ENCODE measurements at places on chromosomes 1 and 21.

GRCh38 chr1:179322557-179322956 is 29.0 kb downstream of the SOAT1 start:
- no peak for DNase-seq

DNA sequence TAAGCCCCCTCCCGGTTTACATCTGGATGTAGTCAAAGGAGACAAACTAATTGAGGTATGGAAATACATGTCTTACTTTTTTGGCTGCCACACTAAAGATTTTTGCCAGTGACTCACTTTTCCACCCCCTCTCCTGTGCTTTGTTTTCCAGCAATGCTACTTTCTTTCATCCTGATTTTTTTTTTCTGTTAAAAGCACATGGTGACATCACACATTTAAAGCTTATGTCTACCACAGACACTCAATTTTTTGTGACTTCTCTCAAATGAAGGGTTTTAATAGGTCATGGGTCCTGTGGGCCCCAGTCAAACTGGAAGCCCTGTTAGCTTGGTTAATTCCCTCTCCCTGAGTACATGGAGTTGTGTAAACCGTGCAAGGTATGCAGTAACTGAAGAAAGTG is 2.2 kb downstream of the PPP1R8 start:
- DNase-seq = no peak

- no peak for DNase-seq
Measured at GRCh38 chr1:116360429-116361173, 12.4 kb upstream of the ATP1A1 start.

- DNase-seq = no peak
Measured at GRCh38 chr1:244080343-244080929, 29.4 kb downstream of the ZBTB18 start.

DNA sequence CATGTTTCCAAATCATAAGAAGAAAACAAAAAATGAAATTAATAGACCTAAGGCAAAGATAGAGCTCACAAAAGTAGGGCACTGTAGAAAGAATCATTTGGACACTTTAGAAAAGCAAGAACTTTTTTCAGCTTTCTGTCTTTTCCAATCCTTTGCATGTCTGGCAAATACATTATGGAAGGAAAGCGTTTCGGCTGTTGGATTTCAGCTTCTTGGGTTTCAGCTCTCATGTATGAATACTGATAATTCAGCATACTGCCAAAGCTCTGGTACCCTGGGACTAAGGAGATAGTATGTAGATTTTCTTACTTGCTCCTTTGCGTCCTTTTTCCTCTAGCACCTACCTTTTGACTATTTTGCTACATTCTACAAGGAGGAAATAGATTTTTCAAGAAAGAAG is 375.9 kb downstream of the BRINP3 start:
- no peak for DNase-seq

DNA sequence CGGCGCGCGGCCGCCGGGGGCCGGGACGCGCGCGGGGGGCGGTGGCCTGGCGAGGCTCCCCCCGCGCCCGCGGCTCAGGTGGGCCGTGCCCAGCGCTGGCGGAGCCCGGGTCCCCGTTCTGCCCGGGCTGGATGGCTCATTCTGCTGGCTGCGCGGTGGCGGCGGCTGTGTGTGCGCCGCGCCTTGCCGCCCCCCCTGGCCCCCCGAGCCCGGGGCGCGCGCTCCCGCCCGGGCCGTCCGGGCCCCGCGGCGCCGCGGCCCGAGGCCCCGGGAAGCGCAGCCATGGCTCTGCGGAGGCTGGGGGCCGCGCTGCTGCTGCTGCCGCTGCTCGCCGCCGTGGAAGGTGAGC is at the start of gene EPHB2:
TSS of gene EPHB2 (plus strand) at position 139 of the 349 bp plus-strand sequence. CDS start at position 283, 144 bp downstream.
- no peak for DNase-seq

DNA sequence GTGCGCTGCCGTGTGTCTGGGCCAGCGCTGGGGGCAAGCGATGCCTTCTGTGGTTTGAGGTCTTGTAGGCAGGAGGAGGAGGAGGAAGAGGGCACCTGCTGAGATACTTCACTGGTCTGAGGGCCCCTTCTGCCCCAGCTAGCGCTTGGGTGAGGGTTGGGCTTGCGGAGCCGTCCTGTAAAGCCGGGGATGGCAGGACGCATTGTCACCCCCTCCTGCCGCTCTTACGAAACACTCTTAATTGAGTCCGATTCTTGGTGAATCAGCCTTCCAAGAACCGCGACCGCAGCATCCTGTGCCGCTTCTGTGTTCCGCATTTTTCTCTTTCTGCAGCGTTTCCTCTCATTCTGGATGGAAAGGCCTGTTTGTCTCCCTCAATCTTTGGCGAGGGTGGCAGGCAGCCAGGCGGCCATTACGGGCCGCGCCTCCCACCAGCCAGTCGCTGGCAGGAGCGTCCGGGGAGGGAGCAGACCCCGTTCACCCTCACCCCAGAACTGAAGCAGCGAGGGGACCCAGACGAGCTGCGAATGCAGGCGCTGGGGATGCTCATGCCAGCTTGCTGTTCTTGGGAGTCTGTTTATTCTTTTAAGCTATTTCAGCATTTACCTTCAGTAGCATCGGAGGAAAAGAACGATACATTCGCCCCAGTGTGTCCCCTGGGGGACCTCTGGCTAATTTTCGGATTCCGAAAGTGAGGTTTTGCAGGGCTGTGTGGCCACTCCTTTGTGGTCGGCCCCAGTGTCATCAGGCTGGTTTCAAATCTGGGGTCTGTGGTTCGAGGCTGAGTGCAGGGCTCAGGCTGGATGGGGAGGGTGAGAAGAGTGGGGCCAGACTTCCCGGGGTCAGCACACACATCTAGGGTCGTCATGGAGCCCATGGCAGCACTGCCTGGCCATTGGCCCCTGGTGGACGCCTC is 62.7 kb downstream of the SKI start:
- DNase-seq = no peak

- no peak for DNase-seq
Measured at GRCh38 chr1:206135248-206135647, 18.1 kb upstream of the AVPR1B start.

- DNase-seq = no peak
Measured at GRCh38 chr21:27532076-27532475, 565.2 kb upstream of the ADAMTS5 start.

GRCh38 chr1:172211221-172211620 is 209.3 kb upstream of the C1orf105 start:
- no peak for DNase-seq

DNA sequence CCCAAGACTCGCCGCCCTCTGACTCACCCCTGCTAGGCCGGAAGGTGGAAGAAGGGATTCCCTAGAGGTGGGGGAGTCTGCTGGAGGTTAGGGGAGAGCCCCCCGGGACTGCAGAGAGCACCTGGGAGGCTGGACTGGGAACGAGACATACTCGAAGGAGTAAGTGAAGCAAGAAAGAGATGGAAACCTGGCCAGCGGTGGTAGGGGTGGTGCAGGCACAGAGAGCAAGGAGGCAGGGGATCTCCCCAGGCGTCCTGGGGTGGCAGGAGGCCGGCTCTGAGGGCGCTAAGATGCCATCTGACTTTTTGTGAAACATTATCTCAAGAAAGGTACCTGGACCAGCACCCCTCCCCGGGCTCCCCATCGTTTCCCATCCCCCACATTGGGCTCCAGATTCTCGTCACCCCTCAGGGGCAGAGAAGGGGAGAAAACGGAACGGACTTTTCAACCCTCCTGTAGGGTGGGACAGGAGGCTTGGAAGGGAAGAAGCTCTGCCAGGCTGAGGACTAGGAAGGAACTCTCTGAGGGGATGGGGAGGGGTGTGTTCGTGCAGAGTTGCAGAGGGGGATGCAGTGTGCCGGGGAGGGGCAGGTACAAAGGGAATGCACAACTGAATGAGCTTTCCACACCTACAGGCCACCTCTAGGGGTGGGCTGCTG is 708 bp downstream of the CHRNB2 start:
- no peak for DNase-seq

- no peak for DNase-seq
Measured at GRCh38 chr21:46550116-46550941, 54.6 kb downstream of the S100B start.

- no peak for DNase-seq
Measured at GRCh38 chr1:34743775-34744174, 11.1 kb upstream of the GJB5 start.

GRCh38 chr1:209219791-209220524 is 363.6 kb upstream of the CAMK1G start:
- no peak for DNase-seq

GRCh38 chr1:234047123-234047522 is 142.6 kb downstream of the SLC35F3 start:
- peak; percentile 6 for DNase-seq

DNA sequence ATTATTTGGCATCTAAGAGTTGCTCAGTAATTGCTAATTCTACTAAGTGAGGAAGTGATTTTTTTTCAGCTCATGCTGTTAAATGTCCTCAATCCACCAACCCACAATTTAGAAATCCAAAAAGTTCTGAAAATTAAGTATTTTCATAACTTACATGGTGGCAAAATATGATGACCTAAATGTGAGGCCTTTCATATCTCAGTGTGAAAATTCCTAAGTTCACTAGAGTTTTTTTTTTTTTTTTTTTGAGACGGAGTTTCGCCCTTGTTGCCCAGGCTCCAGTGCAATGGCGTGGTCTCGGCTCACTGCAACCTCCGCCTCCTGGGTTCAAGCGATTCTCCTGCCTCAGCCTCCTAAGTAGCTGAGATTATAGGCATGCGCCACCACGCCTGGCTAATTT is 5.6 kb downstream of the NUCKS1 start:
- no peak for DNase-seq

DNA sequence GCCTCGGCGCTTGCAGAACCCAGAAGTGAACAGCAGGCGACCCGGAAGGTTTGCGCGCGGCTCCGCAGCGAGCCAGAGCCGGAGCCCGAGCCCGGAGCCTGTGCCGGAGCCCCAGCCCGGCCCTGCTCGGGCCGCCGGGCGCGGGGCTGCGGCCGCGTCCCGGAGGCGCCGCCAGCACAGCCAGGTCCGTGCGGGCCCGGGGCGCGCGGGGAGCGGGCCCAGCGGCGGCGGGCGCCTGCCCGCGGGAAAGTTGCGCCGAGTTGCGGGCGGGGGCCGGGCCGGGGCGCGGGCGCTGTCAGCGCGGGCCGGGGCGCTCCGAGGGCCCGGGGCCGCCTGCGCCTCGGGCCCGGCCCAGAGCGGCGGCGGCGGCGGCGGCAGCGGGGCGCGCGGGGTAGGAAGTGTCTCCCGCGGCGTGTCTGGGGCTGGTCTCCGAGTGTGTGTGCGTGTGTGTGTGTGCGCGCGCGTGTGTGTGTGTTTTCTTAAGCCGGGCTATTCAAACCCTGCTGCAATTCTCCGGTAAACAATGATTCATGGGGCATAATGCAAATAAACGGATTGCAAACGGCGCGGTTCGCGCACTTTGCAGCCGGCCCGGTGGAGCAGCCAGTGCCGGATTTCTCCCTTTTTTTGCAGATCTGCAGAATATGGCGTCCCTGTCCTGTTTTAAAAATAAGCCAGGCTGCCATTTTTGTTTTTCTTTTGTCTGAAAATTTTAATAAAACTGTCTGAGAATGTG is at the start of gene ZNF362:
TSS of gene ZNF362 (plus strand) at position 22 of the 736 bp plus-strand sequence. CDS start 14,083 bp downstream, outside the sequence.
- peak; percentile 25 for DNase-seq

GRCh38 chr21:29074007-29074376 is 544 bp upstream of the CCT8 start:
- no peak for DNase-seq

GRCh38 chr1:103025858-103026409 is 82.4 kb downstream of the COL11A1 start:
- DNase-seq = peak; percentile 30

GRCh38 chr21:45451091-45451740 is 46.3 kb downstream of the COL18A1 start:
- no peak for DNase-seq

GRCh38 chr1:159152031-159152430 is 19.4 kb upstream of the CADM3 start:
- DNase-seq = no peak

- DNase-seq = no peak
Measured at GRCh38 chr1:228348708-228349467, 57.7 kb downstream of the TRIM11 start.

DNA sequence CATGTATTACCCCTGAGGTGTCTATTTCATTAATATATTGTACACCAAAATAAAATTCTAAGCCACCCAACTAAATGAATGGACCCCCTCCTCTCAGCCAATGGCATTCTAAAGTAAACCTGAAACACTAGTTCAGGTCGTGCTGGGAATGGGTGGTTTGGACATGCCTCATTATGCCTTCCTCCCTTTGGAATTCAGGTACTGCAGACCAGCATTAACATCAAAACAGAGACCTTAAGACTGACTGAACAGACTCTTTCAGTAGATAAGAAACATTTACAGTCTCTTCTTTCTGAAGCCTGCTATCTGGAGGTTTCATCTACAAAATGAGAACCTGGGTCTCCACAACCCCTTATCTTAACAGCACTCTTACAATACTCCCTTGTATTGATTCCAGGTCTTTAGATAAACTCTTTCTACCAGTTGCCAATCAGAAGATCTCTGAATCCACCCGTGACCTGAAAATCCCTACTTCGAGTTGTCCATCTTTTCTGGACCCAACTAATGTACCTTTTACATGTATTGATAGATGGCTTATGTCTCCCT is 93.6 kb downstream of the PKN2 start:
- DNase-seq = no peak

DNA sequence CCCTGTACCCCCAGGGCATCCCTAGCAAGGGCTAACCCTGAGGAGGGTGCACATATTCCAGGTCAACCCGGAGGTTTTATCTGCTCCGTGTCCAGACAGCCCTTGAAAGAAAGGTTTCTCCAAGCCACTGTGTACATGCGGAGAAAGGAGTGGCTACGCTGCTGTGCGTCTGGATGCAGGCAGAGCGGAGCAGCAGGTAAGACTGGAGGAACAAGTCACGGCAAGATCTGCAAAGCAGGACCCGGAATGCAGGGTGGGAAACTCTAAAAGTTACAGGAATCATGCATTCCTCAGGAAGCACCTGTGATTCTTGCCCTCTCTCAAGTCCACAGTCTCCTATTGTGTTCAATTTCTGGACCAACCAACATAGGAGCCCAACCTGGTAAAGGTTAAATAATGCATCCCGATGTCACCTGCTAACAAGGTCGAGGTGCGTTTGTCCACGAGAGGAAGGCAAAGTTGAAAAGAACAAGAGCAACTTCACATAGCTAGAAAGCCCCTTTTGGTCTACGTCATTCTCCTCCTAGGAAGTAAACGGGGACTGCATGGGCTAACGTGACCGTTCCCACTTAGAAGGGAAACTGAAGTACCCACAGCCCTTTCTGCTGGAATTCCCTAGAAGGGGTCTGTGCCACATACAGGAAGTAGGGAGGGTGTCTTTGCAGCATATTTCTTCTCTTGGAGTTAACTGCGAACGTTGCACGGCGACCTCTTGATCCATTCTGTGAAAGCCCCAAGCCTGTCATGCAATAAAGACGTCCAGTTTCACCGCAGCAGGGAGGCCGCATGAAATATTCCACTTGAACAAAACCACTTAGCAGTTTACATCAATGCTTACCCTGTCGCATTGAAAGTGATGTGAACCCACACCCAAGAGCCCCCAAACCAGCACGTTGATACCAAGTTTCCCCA is 5.8 kb downstream of the TIAM1 start:
- no peak for DNase-seq

DNA sequence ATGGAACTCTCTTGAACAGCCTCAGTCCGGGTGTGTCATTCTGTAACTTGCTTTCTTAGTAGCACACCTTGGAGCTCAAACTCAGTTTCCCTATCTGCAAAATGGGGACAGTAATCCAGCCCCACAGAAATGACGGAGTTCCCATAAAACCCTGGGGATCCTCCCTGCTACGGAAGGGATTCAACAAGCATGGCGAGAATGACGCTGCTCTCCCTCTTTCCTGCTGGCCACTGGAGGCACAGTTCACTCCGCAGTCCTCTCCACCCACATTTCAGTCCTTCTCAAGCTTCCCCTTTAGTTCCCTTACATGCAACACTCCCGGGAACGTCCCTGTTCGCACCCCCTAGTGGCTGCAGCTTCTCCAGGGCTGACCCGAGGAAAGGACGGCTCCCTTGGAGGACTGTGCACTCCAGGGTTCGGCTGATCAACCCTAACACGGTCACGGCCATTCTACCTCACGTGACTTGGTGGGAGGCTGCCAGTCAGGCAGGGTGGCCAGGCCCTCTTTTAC is 20.6 kb downstream of the RUNX3 start:
- DNase-seq = no peak
